ENCODE measurements at places on chromosomes 13 and 19.
A peak's percentile ranks its signal among the peaks of the same experiment; 100 is the strongest.

- DNase-seq, result no peak
Observed at GRCh38 chr13:34249546-34250039, 431.6 kb downstream of the RFC3 start.

DNA sequence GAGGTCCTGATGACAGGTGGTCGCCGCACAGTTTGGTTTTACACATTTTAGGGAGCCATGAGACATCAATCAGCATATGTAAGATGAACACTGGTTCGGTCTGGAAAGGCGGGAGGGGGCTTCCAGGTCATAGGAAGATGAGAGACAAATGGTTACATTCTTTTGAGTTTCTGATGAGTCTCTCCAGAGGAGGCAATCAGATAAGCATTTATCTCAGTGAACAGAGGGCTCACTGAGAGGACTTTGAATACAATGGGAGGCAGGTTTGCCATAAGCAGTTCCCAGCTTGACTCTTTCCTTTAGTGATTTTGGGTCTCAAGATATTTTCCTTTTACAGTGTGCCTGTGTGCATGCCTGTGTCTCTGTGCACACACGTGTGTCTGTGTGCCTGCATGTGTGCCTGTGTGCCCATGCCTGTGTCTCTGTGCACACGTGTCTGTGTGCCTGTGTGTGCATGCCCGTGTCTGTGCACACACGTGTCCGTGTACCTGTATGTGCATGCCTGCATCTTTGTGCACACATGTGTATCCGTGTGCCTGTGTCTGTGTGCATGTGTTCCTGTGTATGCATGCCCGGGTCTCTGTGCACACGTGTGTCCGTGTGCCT is 35.5 kb upstream of the TMEM255B start:
- DNase-seq, result no peak

DNA sequence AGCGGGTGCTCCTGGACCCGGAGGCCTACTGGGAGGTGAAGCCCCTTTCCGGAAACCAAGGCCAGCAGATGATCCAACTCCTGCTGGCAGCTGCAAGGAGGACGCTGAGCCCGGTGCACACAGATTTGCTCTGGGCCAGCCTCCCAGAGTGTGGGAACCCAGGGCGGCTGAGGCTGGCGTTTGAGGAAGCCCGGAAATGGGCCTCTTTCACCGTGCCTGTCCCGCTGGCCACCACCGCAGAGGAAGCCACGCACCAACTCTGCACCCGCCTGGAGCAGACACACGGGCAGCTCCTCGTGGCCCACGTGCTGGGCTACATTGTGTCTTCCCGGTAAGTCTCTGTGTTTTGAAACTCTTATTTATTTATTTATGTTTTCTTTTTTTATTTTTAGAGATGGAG is 30.4 kb downstream of the NWD1 start:
- no peak for DNase-seq

- DNase-seq, result no peak
Observed at GRCh38 chr13:114071410-114071809, 61.0 kb downstream of the RASA3 start.

GRCh38 chr13:79407349-79407979 is 1.4 kb upstream of the RBM26 start:
- no peak for DNase-seq

- no peak for DNase-seq
Observed at GRCh38 chr19:58428617-58429016, 11.3 kb downstream of the ZNF132 start.

- no peak for DNase-seq
Observed at GRCh38 chr19:5154129-5154798, 185.4 kb downstream of the KDM4B start.

DNA sequence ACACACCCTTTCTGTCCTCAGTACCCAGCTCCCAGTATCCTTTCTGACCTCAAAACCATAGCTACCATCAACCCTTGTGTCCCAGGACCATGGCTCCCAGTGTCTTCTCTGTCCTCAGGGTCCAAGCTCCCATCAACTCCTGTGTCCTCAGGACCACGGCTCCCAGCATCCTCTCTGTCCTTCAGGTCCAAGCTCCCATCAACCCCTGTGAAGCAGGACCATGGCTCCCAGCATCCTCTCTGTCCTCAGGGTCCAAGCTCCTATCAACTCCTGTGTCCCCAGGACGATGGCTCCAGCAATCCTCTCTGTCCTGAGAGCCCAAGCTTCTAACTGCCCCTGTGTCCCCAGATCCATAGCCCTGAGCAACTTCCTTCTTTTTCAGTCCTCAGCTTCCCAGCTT is 1.7 kb upstream of the CADM4 start:
- no peak for DNase-seq

GRCh38 chr19:19745496-19746285 is 12.8 kb upstream of the ZNF14 start:
- DNase-seq, result no peak

DNA sequence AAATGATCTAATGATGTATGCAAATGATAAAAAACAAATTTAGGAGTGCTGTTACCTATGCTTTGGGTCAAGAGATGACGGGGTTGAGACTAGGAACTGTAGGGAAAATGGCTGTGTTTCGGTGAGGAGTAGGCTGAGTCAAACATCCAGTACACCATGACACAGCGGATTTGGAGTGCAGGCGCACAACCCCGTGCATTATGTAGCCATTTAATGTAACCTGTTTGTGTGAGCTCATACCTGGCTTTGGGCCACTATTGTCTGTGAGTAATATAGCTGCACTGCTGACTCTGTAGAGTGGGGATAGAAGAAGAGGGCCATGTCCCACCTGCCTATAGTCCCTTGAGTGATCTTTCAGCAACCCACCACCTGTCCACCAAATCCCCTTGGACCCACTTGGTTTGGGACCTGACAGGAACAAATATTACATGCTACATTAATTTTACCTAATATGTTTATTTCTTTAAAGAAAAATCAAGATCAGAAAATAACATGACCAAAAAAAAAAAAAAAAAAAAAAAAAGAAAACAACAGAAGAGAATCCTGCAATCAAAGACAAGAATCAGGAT is 95.5 kb upstream of the KLHL1 start:
- DNase-seq, result no peak

DNA sequence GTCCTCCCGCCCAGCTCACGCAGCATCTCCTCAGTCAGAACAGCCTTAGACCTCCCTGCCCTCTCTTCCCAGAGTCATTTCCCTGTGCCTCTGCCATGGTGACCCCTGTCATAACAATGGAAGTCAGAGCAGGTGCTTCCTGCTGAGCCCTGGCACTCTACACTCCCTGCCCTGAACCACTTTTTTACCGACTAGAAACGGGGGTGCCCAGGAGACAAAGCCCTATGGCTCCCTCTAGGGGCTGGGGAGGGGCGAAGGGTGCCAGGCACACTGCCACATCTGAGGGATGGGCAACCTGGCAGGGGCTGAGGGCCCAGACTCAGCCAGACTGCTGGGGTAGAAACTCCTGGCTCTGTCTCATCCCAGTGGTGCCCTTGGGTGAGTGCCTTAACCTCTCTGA is 16.4 kb downstream of the ZNF574 start:
- peak; percentile 25 for DNase-seq

DNA sequence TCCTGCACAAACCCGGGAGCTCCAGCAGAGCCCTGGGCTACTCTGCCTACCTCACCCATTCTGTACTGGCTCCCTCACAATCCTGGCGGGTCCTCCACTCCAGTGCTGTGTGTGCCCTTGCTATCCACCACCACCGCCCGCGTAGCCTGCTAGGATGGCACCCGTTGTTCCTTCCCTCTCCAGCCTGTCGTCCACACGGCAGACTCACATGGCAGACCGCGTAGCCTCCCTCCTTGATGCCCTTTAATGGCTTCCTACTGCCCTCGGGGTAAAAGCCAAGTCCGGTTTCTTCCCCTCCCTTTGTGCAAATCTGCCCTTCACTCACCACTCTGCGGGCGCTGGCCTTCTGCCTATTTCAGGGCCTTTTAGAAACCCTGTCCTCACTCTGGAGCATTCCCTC is 106.6 kb downstream of the RAB20 start:
- DNase-seq, result no peak

GRCh38 chr13:38954291-38954690 is 36.3 kb downstream of the STOML3 start:
- no peak for DNase-seq

- no peak for DNase-seq
Observed at GRCh38 chr13:88801361-88801760, 1130.2 kb downstream of the SLITRK5 start.

GRCh38 chr19:32438751-32439150 is 33.2 kb downstream of the DPY19L3 start:
- DNase-seq, result no peak

GRCh38 chr13:59178344-59178743 is 985.4 kb downstream of the DIAPH3 start:
- DNase-seq, result no peak

DNA sequence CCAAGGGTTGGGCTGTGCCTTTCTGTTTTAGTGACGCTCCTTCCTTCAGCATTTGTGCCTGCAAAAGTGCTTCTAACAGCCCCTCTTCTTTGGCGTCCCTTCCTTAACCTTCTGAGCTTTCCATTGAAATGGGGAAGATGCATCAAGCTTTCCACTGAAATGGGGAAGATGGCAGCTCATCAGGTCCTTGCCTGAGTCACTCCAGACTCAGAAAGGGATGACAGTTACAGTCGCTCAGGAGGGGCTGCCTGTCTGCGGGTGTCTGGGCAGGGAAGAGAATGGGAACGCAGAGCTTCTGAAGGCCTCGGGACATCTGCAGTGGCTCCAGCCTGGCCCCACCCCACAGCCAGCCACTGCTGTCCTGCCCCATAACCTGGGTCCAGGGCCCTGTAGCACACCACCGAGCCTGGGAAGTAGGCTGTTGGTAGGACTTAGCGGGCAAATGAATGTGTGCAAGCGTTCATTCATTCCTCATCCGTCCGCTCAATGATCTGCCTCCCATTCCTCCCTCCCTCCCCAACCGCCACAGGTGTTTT is 9.8 kb downstream of the AP1M1 start:
- DNase-seq, result no peak

- peak; percentile 95 for DNase-seq
Observed at GRCh38 chr19:45817010-45817724, 2.1 kb upstream of the RSPH6A start.

GRCh38 chr19:56748378-56748777 is 76.8 kb upstream of the ZNF835 start:
- DNase-seq, result no peak

DNA sequence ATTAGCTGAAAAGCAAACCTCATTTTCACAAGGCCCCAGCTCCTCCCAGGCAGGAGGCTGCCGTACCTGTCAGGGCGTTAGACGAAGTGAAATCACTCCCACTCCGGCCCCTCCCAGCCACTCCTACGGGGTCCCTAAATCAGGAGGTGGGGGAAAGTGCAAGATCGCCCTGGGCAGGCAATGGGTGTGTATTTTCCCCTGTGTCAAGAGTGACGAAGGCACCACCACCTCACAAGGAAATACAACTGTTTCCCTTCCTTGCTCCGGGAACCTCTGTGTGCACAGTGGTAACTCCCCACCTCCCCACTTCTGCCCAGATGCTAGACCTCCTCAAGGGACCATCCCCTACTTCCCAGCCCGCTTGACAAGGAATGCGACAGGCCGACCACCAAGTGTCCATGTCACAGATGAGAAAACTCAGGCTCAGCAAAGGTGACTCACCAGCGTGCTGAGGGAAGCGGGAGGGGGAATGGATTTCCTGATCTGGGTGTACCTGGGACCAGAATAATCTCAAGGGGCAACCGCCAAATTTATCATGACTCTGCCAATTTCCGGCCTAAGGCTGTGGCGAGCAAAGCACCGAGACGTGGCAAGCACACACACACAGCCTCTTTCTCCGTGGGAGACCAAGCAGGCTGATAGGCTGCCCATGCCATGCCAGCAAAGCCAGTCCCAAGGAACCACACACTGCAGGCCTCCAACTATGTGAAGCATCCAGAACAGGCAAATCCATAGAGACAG is 7.3 kb downstream of the PPP6R1 start:
- peak; percentile 35 for DNase-seq

DNA sequence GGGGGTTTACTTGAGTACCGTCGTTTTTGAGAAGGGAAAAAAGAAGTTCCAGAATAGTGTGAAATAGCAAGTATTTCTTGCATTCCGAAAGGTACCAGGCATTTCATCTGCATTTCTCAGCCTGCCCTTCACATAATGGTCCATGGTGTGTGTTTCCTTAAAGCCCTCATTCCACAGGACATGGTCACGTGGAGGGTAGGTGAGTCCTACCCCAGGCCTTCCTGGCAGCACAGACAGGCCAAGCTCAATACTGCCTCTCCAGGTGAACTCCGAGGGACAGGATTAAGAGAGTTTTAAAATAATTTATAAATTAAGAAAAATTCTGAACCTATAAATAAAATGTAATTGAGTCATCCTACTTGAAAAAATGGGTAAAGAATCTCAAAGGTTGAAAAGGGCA is 64.7 kb downstream of the TNFRSF19 start:
- DNase-seq, result no peak

DNA sequence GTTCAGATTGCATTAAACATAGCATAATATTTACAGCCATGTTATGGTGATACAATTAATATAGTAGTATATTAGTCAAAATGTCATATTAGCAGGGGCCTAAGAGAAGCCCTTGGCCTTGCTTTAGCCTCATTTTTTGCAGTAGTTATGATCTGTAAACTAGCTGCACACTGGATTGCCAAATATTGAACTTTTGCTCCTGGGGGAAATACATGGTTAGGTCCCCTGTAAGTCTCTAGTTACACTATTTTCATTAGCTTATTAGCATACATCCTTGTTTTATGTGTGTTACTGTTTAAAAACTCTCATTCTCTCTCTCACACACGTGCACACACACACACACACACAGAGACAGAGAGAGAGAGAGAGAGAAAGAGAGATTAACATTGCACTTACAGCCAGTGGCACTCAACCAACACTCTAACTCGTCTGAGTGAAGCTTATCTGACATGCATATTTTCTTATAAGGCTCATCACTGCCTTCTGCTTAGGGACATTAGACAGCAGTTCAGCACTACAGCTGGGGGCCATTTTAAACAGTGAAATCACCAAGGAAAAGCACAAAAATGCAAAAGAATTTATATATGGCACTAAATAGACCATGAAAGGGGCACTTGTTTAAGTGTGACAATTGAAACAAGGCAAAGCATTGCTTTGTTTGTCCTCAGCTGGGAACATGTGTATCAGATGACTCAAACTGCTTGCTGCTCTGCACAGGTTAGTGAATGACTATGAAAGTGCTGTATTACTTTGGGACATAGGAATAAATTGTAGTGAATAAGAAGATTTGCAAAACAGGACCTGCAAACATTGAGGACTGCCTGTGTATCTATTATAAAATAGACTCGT is 278.7 kb downstream of the GPC6 start:
- no peak for DNase-seq

GRCh38 chr13:35473802-35474201 is 2.7 kb downstream of the MAB21L1 start:
- no peak for DNase-seq

DNA sequence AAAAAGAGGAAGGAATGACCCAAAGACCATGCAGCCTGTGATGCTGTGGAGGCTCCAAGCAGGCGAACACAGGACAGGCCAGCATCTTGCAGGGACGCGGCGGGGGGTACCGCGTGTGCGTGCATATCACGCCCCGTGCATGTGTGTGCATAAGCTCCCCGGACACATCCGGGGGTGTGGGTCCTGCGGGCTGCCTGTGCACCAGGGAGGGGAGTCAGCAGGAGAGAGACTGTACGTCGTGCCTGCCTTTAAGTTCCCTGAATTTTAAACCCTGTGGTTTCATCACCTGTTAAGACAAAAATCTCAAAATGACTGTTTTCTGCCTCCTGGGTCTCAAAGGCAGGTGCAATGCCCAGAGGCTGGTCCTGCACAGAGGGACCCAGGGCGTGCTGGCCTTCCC is 16.6 kb downstream of the ADAT3 start:
- no peak for DNase-seq

Data from effector CD4-positive, alpha-beta T cell (primary cell).